Suprapubic skin (tissue), 4 donors: ENCODE measurements at places on chromosomes 2 and 18.

DNA sequence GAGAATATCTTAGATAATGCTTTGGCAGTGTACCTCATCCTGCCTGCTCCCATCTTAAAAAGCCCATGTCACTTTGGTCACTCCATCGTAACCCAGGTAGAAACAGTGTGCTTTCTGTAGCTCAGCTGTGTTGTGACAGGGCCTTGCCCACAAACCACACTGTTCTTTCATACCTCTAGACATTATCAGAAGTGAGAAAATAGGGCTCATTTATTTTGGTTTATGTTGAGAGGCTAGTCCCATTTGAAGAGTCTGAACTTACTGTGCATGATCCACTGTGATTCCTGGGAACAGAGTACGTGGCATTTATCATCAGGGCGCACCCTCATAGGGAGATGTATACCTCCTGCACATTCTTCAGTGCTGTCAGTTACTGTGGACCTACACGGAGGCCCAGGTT lies 69.7 kb downstream of the FEZ2 start:
- H3K4me1 ChIP-seq = no peaks in the 10 kb centered on the region
- no peak for DNase-seq
- H3K36me3 ChIP-seq = peaks cover 25% of the 10 kb centered on the region
- H3K4me3 ChIP-seq = no peak overlapping the region

DNA sequence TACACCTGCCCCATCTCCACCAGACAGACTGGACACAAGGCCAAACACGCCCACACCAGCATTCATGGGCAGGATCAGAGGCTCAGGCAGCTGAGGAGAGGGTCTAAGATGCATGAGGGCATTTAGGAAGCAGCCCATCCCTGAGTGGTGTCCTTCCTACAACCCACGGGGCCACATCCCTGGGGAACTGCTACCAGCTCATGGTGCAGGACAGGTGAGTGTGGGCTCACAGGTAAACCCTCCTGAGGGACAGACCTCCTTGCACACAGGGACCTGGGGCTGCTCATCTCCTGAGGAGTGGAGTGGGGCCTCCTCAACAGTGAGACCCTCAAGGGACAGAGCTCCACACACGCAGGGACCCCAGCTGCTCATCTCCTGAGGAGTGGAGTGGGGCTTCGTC lies 14.6 kb downstream of the PARD6G start:
- no peaks in the 10 kb centered on the region for H3K27me3 ChIP-seq
- DNase-seq = no peak
- H3K27ac ChIP-seq = no peak overlapping the region
- no peak overlapping the region for H3K4me3 ChIP-seq
- H3K4me1 ChIP-seq = peaks cover 47% of the 10 kb centered on the region
- H3K36me3 ChIP-seq = no peaks in the 10 kb centered on the region

DNA sequence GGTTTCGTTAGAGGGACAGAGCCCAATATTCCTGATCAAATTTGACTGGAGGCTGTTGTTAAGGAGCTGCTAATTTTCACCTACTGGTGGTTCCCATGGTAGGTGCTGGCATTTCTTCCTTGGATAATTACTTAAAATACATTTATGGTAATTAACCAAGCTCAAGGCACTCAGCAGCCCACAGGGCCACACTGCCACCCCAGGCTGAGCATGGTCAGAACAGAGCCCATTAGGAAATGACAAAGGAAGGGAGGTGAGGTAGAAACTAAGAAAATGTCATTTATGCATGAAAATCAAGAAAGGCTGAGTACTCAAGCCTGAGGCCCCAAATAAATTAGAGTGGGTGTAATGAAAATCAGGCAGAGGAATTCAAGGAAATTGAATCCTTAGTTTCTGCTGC lies 510.2 kb upstream of the GYPC start:
- H3K27ac ChIP-seq = no peak overlapping the region
- H3K4me3 ChIP-seq = no peak overlapping the region
- no peaks in the 10 kb centered on the region for H3K36me3 ChIP-seq
- no peaks in the 10 kb centered on the region for H3K27me3 ChIP-seq
- DNase-seq = no peak

DNA sequence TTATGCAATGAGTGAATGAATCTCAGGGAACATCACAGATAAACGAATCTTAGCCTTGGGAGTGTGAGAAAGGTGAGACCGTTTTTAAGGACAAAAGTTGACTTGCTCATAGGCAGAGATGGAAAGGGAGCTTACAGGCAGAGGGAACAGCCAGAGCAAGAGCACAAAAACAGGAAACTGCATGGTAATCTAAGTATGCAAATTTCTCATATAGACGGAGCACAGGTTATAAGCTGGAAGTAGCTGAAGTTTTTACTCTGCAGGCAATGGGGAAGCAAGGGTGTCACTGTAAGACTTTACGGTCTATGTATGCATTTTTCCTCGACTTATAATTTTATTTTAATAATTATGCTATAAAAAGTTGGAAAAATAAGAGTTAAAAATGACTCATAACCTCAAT lies 44.8 kb upstream of the STRN start:
- H3K27me3 ChIP-seq = no peaks in the 10 kb centered on the region
- no peak for DNase-seq
- no peaks in the 10 kb centered on the region for H3K4me1 ChIP-seq
- no peak overlapping the region for H3K27ac ChIP-seq
- H3K4me3 ChIP-seq = no peak overlapping the region
- H3K36me3 ChIP-seq = peaks cover 75% of the 10 kb centered on the region

- no peak overlapping the region for H3K4me3 ChIP-seq
- H3K4me1 ChIP-seq = peaks cover 4% of the 10 kb centered on the region
- no peak overlapping the region for H3K27ac ChIP-seq
- DNase-seq = no peak
- H3K27me3 ChIP-seq = peaks cover 3% of the 10 kb centered on the region
Observed at GRCh38 chr2:231900486-231900942, 25.7 kb downstream of the NPPC start.

DNA sequence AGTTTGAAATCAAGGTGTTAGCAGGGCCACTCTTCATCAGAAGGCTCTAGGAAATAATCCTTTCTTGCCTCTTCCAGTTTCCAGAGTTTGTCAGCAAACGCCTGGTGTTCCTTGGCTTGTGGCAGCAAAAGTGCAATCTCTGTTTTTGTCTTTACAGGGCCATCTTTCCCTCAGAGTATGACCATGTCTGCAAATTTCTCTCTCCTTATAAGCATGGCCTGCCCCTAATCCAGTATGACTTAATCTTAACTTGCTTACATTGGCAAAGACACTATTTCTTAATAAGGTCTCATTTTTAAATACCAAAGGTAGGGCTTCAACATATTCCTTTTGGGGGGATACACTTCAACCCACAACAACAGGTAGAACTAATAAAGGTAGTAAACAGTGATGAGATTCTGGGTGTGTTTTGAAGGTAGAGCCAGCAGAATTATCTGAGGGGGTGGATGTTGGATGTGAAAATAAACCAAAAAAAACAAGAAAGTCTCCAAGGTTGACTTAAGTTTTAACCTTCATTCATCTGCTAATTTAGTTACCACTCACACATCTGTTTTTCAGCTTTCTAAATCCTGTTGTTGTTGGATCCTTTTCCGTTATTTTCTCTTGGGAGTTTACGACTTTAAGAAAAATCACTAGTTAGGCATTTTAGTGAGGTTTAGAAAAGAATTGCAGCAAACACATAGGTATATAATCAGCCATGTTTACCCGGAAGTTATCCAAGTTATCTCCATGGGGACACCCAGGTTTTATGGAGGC lies 234.4 kb upstream of the FIGN start:
- H3K27me3 ChIP-seq = no peaks in the 10 kb centered on the region
- H3K27ac ChIP-seq = no peak overlapping the region
- H3K4me3 ChIP-seq = no peak overlapping the region
- no peak for DNase-seq
- H3K4me1 ChIP-seq = no peaks in the 10 kb centered on the region

DNA sequence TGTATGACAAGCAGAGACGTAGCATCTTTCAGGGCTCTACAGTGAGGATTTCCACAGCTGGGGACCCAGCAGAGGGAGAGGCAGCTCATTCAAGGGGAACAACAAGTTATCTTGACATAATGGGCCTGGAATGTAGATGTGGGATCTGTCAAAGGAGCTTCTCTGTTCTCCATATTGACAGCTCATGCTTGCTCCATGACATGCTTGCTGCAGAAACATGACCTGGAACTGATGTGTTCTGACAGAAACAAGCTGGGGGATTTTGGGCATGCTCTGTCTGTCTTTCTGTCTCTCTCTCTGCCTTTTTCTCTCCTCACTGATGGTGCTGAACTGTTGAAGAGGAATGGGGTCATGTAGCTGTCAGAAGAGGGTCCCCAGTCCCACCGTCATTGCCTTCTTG lies 79.6 kb downstream of the MMADHC start:
- H3K4me1 ChIP-seq = no peaks in the 10 kb centered on the region
- no peak overlapping the region for H3K4me3 ChIP-seq
- peaks cover 3% of the 10 kb centered on the region for H3K27me3 ChIP-seq
- no peaks in the 10 kb centered on the region for H3K36me3 ChIP-seq

GRCh38 chr2:127058954-127059252 lies 48.1 kb downstream of the BIN1 start:
- peaks cover 14% of the 10 kb centered on the region for H3K36me3 ChIP-seq
- no peak for DNase-seq
- peaks cover 9% of the 10 kb centered on the region for H3K4me1 ChIP-seq
- H3K4me3 ChIP-seq = no peak overlapping the region
- no peaks in the 10 kb centered on the region for H3K27me3 ChIP-seq

DNA sequence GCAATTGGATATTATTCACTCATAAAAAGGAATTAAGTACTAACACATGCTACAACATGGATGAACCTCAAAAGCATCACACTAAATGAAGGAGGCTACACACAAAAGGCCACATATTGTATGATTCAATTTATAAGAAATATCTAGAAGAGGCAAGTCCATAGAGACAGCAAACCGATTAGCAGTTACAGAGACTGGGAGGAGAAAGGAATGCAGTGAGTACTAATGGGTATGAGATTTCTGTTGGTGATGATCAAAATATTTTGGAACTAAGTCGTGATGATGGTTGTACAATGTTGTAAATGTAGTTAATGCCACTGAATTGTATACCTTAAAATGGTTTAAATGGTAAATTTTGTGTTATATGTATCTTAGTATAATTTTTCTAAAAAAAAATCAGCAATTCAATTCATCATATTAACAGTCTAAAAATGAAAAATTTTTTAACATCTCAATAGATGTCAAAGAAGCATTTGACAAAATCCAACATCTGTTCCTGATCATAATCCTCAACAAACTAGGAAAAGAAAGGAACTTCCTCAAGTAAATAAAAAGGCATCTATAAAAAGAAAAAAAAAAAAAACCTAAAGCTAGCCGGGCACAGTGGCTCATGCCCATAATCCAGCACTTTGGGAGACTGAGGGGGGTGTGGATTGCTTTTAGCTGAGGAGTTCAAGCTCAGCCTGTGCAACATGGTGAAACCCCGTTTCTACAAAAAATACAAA lies 98.1 kb downstream of the TGIF1 start:
- H3K27me3 ChIP-seq = no peaks in the 10 kb centered on the region
- H3K4me1 ChIP-seq = no peaks in the 10 kb centered on the region
- H3K4me3 ChIP-seq = no peak overlapping the region
- DNase-seq = no peak
- no peak overlapping the region for H3K27ac ChIP-seq

GRCh38 chr2:50658883-50659282 lies 373.0 kb downstream of the NRXN1 start:
- no peak overlapping the region for H3K4me3 ChIP-seq
- H3K27ac ChIP-seq = no peak overlapping the region
- no peaks in the 10 kb centered on the region for H3K27me3 ChIP-seq
- H3K4me1 ChIP-seq = no peaks in the 10 kb centered on the region
- DNase-seq = no peak

DNA sequence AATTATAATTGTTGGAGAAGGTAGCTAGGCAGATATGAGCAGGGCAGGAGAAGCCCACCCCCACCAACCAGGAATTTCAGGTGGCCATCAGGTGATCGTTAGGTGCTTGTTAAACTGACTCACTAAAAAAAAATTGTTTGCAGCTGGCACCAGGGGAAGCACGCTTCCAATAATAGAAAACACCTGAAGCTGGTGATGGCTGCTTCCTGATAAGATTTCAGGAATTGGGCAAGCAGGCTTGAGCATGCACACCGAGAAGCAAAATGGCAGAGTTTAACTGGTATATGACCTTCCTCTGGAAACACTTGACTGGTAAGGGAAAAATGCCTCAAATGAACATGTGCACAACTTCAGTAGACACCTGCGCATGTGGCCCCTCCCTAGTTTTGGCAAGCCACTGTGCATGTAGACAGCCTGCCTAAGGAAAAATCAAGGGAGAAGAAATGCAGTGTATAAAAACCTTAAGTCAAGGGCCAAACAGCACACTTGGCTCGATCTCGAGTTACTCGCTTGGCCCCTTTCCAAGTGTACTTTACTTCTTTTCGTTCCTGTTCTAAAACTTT lies 292.8 kb downstream of the CCDC85A start:
- no peak overlapping the region for H3K27ac ChIP-seq
- H3K36me3 ChIP-seq = no peaks in the 10 kb centered on the region
- H3K4me1 ChIP-seq = no peaks in the 10 kb centered on the region
- no peaks in the 10 kb centered on the region for H3K27me3 ChIP-seq
- DNase-seq = no peak

- H3K36me3 ChIP-seq = no peaks in the 10 kb centered on the region
- no peak overlapping the region for H3K4me3 ChIP-seq
- no peak overlapping the region for H3K27ac ChIP-seq
- no peaks in the 10 kb centered on the region for H3K27me3 ChIP-seq
Observed at GRCh38 chr2:189171956-189172609, 7.5 kb downstream of the COL5A2 start.

GRCh38 chr2:169775765-169776164 lies 22.9 kb upstream of the SSB start:
- H3K4me3 ChIP-seq = no peak overlapping the region
- no peak for DNase-seq
- no peaks in the 10 kb centered on the region for H3K4me1 ChIP-seq
- no peaks in the 10 kb centered on the region for H3K36me3 ChIP-seq

DNA sequence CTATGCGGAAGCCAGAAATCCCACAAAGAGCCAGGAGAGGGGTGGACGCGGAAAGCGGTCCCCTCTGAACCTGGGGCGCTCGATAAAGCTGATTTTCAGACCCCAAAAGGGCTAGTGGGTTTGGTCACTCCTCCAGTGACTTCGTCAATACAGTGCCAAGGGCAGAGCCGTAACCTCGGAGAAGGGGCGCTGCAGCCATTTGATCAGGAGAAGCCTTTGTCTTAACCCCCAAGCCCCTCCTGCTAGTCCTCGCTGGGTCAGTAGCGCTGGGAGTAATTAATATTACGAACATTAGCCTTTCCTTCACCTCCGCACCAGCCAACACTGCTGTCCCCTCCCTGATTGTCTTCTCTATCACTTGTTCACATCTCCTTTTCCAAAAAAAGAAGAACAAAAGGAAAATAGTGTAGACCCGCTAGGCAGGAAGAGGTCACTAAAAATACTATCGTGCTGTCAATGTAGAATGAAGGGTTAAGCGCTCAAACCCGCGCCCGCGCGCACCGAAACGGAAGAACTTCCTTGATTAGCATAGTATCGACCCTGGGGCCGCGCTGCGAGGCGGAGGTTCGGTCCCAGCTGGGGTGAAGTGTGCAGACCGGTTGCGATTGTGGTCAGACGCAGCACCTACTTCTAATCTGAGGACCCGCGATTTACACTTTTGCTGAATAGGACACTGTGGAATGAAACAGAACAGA lies 63.2 kb upstream of the MAPRE2 start:
- peaks cover 35% of the 10 kb centered on the region for H3K4me1 ChIP-seq
- no peaks in the 10 kb centered on the region for H3K36me3 ChIP-seq
